ENCODE measurements at places on chromosomes 11 and 22.

DNA sequence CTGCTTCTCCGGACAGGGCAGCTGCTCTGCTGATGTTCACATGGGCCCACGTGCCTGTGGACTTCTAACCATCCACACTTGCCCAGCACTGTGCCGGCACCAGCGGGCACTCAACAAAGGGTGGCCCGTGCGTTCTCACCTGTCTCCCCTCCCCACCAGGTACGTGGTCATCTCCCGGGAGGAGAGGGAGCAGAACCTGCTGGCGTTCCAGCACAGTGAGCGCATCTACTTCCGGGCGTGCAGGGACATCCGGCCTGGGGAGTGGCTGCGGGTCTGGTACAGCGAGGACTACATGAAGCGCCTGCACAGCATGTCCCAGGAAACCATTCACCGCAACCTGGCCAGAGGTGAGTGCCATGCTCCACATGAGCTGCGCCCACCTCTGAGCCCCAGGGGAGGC, 66.7 kb downstream of the SYT13 start:
- peak; percentile 51 for DNase-seq

DNA sequence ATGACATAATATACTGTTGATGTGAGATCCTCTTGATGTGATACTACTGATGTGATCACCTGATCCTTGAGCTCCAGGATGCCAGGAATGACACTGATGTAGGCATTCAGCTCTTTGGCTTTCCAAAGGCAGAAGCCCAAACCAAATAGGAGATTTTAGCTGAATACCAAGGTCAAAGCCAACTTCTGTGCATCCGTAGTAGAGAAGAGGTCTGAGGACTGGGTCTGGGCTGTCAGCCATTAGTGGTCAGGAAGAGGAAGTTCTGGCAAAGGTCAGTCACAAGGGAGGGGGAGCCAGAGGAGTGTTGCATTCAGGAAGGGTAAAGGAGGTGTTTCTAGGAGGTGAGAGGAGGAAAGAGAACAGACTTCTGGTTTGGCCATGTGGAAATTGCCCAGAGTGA, 53.4 kb upstream of the PARVG start:
- DNase-seq, result no peak

DNA sequence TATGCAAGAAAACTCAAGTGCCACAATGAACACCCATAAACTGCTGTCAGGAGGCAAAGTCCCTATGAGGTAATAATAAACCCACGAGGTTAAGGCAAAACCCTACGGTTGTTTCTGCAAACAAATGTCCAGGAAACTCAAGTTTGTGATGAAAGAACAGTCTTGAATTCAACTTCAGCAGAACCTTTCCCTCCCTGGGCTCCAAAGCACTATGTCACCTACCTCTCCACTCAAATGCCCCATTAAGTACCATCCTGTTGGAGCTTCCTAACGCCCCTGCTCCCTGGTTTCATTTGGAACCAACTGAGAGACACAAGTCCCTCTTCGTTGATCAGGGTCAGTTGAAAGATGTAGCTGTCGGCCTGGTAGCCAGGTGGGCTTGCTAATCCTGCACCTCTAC, 2.6 kb upstream of the C11orf91 start:
- DNase-seq, result no peak

DNA sequence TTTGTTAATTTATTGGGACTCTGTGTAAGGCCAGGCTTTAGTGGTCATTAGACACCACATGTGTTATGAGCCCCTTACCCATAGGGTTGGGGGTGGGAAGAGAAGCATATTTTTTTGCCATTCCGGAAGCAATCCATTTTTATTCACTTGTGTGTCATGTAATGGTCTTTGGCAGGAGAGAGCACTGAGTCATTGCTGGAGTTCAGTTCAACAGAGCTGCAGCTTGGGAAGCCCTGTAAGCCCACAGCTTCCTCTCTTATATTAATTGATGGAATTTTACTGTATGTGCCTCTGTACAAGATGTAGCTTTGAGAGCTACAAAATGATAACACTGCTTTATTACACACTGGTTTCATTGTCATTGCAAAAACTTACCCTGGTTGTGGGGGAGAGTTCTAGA, 177.3 kb upstream of the SORL1-AS1 start:
- DNase-seq, result no peak

- no peak for DNase-seq
Measured at GRCh38 chr11:121024989-121025388, 1.1 kb downstream of the TBCEL start.

GRCh38 chr11:64843686-64844329, 645 bp downstream of the CDC42BPG start:
- DNase-seq, result no peak

DNA sequence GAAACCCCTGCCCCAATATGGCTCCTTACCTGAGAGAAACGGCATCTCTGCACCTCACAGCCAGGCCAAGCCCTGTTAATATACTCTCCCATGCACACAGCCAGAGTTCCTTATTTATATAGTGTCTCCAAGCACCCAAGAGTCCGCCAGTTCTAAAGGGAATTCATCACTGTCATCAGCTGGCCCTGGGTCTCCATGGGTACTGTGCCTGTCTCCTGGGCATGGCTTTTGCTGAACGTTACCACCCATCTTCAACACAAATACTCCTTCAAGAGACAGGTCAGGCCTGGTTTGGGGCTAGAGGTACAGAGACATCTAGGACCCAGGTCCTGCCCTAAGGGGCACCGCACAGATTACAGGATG, 1.6 kb upstream of the ATG16L2 start:
- no peak for DNase-seq

DNA sequence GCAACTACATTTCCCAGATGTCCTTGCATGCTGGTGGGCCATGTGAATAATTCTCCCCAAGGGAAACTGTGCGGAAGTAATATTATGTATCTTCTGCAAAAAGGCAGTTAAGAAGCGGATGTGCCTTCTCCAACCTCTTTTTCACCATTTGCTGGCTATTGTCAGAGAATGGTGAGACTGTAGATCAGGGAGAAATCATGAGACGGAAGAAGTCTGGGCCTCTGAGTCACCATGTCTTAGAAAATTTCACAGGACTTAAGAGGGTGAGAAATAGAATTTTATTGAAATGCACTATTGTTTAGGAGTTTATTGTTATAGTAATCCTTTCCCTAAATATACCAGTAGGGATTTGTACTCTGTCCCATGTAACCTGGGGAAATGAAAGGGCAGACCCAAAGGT, 298.7 kb upstream of the ZC3H12C start:
- no peak for DNase-seq

DNA sequence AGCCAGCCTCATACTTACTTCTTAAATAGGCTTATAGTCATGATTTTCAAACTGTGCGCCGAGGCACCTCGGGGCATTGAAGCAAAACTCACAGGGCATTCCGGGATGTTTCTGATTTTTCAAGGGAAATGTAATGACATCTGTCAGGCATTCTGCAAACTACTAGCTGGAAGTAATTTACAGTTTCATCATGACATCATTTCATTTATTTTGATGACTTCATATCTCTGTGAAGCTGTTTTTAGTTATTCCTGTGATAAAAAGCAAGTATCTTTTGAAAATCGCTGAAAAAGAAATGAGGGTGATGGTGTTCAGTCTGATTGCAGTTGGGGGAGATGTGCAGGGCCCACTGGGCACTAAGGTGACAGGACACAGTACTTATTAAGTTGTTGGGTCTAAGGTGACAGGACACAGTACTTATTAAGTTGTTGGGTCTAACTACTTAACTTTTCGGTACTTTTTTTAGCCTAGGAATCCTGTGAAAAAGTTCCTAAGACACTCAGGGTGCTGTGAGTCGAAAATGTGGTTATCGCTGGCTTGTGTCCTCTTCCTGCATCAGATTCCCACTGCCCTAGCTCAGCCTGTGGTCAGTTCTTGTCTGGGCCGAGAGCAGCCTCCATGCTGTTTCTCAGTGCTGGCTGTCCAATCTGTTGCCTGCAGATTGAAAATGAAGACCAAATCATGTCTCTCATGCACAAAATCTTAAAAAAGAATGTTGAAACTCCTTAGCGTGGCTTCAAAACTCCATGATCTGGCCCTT, 42.6 kb downstream of the APLP2 start:
- DNase-seq, result no peak

DNA sequence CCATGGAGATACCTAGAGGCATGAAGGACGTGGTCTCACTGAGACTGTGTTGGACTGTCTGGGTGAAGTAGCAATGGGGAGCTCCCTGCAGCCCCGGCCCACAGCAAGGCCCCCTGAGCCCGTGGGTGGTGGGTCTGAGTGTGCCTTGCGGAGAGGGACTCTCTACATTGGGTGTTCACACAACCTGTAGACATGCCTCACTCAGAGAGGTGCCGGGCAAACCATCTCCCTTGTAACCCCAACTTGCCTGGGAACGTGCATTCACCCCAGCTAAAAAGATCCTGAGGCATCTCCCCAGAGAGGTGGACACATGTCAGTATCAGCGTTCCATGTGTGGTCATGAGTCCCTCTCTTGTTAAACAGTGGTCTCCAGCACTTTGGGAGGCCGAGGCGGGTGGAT, 2.1 kb downstream of the VPREB1 start:
- no peak for DNase-seq

GRCh38 chr22:43839781-43840180, 22.5 kb downstream of the SULT4A1 start:
- DNase-seq, result no peak

DNA sequence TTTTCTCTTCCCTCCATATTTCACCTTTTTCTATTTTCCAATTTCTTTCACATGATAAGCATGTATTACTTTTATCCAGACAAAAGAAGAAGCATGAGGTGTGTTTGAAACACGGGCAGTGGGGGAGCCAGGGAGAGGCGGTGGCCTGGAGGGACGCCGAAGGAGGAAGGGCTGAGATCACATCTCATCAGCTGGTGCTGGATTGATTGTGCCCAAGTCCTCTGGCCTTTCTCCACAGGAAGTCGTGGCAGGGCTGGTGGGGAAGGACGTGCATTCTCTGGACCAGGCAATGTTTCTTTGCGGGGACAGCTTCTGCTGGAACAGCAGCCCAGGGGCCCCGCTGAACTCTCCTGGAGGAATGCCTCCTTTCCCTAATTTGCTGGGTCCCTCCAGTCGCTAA, 82.9 kb downstream of the MIAT start:
- DNase-seq, result no peak

- no peak for DNase-seq
Measured at GRCh38 chr11:75319035-75319877, 32.2 kb downstream of the ARRB1 start.

GRCh38 chr11:23755769-23756168, 741.1 kb upstream of the LUZP2 start:
- no peak for DNase-seq

DNA sequence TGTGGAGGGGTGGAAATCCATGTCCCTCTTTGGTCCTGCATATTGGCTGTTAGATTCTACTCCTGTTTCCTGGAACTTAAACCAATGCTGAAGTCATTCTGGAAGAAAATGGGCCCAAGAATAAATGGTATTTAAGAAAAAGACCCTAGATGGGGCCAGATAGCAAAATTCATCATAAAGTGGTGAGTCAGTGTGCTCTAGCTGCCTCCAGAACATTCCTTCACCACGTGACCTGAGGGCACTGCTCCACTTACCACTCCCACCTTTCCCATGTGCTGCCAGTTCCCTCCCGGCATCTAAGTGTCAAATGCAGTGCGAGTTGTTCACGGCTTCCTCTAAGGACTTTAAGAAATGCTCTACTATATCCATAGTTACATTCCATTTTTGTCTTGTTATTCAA, 30.9 kb upstream of the NAP1L4 start:
- DNase-seq, result no peak

DNA sequence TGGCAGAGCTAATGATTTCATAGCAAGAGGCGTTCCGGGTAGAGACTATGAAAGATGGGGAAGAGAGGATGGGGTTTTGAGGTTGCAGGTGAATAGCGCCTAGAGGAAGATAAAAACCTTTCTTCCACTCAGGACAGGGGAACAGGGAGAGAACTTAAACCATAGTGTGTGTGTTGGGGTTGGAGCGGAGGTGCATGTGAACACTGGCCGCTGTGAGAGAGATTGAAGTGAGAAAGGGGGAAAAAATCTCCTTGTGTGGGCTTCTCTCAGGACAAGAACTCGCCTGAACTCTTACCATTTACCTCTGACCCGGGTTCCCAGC, 3.4 kb downstream of the BSX start:
- DNase-seq, result no peak

DNA sequence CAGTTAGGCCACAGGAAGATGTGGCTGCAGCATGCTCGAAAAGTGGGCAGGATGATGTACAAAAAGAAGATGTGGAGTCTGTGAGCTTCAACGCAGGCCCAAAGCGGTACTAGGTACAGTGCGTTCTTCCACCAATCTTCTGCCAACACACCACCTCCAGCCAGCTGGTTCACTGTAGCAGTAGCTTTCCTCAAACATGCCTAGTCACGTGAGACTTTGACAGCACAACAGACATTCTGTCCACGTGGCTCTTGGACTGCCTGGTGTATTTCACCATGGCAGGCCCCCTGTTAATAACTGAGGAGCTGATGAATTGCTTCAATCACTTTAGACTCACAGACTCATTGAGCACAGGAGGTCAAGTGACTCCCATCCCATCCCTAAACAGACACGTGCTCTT, 14.1 kb downstream of the SYN3 start:
- no peak for DNase-seq

- no peak for DNase-seq
Measured at GRCh38 chr11:8719721-8720120, 37.1 kb downstream of the RPL27A start.

GRCh38 chr22:35344956-35345690, 35.8 kb upstream of the HMOX1 start:
- DNase-seq, result no peak

GRCh38 chr22:47379037-47379436, 616.6 kb downstream of the TBC1D22A start:
- no peak for DNase-seq

DNA sequence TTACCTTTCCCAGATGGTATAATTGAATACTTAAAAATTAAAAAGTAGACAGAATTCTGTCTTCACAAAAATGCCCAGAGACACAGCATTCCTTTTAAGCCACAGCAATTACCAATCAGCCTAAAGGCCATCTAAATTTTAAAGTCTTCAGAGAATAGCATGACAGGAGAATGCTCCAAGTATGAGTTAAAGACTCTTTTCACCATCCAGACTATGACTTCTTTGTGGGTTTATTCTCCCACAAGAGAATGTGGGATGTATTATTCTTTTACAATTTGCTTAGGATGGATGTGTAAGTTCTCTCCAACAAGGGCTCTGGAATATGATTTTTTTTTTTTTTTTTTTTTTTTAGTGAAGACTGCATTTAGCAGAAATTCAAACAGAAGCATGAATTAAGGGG, 249.9 kb downstream of the TTC28 start:
- DNase-seq, result no peak

DNA sequence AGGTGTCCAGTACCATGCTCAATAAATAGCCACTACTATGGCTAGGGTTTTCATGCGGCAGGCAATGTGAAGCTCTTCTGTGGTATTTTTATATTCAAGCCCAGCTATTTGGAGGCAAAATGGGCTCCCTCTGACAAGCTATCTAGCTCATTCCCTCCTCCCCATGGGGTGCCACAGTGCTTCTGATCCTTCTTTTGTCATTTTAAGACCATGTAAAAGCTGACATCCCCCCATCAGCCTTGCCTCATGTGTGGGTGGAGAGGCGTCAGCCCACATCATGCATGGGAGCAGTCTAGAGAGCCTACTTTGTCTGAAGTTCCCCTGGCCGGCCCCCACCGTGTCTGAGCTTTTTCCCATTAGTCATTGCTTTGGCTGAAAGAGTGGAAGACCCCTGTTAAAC, 59.8 kb downstream of the NAV2 start:
- DNase-seq, result no peak

- no peak for DNase-seq
Measured at GRCh38 chr11:18804199-18804999, 12.8 kb upstream of the PTPN5 start.

- peak; percentile 75 for DNase-seq
Measured at GRCh38 chr11:129881570-129882170, 13.7 kb downstream of the NFRKB start.

- no peak for DNase-seq
Measured at GRCh38 chr11:35009191-35009943, 92.9 kb downstream of the PDHX start.

Measured in activated effector memory CD4-positive, alpha-beta T cell treated with anti-CD3 and anti-CD28 coated beads, Interleukin-2, amount 50 U/mL, for 16 hours (primary cell).